ENCODE measurements at places on chromosomes 11 and 22. TPM values are rescaled to one million over a fixed set of nuclear protein-coding genes. Genes with fewer than 3 reads are reported as not detected.
A peak's percentile ranks its signal among the peaks of the same experiment; 100 is the strongest.

The PLAAT5 gene
- total RNA-seq = 0.15 TPM

The MS4A6A gene
- not detected for total RNA-seq

The ART1 gene
- total RNA-seq = not detected

The CTSW gene
- total RNA-seq = 13.2 TPM

The PNPLA3 gene
- total RNA-seq = 0.50 TPM

The ZNRD2 gene
- 51.1 TPM for total RNA-seq

DNA sequence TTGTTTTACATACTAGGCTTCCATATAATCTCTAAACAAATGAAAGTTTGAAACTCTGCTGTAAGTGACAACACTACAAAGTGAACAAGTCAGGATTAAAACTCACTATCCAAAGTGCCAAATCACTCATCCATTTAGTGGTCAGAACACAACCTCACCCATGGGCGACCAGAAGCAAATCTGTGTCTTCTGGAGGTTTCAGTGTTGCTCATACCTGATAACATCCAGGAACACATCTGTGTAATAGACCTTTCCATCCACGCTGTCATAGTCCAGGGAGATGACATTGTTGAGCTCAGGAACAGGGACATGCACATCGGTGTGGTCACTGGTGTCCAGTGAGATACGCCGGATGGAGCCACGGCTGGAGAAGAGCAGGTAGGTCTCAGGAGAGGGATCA lies 28.5 kb upstream of the CKAP5 start:
- H3K27me3 ChIP-seq = no peaks in the 10 kb centered on the region
- DNase-seq = no peak
- H3K4me1 ChIP-seq = no peaks in the 10 kb centered on the region
- H3K27ac ChIP-seq = no peak overlapping the region

DNA sequence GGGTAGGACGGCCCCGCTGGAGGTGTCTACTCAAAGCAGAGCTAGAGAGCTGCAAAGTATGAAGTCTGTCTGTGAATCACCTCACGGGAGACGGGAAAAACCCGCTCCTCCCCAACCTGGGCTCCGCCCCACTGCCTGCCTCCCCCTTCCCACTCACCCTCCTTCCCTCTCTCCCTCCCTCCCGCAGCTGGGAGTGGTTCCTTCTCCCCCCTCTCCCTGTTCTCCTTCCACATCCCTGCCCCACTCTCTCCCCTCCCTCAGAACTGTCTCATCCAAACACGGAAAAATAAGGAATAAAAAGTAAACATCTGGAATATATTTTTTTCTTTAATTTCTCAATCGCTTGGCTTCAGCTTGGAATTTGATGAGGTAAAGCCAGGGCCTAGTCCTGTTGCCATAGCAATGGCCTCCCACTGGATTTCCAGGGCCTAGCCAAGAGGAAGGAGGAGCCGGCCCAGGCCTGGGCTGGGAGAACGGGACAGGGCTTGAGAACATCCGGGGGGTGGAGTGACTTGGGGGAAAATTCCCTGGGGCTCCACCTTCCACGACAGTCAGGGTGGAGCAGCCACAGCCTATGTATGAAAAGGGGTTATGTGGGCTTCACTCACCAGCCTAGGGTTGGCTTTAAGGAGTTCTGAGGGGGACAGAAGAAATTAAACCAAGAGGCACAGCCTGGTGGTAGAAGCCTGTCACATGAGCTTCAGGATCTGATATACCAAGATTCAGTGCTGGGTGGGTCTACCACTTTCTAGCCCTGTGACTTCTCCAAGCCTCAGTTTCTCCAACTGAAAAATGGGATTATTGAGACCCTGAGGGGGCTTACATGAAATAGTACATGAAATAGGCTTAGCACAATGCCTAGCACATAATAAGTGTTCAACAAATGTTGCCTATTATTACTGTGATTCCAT lies 2.2 kb downstream of the TNKS1BP1 start:
- H3K4me3 ChIP-seq = peak overlapping the region; percentile 77
- peak; percentile 47 for DNase-seq
- H3K27me3 ChIP-seq = no peaks in the 10 kb centered on the region
- H3K27ac ChIP-seq = peak overlapping the region; percentile 39
- peaks cover 21% of the 10 kb centered on the region for H3K36me3 ChIP-seq
- peaks cover 35% of the 10 kb centered on the region for H3K4me1 ChIP-seq

DNA sequence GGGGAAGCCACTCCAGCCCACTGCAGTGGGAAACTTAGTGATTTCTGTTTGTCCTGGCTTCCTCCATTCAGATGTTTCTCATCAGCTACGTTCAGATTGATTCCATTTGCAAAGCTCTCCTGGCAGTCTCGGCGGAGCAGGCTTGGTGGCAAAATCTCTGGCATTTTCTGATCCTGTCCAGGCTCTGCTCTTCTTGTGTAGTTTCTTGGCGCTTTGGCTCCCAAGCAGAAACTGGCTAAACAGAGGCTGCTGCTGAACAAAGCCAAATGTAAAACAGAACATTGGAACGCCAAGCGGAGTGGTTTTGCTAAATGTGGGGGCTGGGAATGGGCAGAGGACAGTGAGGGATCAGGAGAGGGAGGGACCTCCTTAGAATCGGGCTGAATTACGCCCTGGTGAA lies 36.7 kb downstream of the ADAMTS8 start:
- no peak overlapping the region for H3K27ac ChIP-seq
- peaks cover 2% of the 10 kb centered on the region for H3K27me3 ChIP-seq
- H3K4me1 ChIP-seq = peaks cover 15% of the 10 kb centered on the region

- no peaks in the 10 kb centered on the region for H3K27me3 ChIP-seq
- peak overlapping the region; percentile 56 for H3K27ac ChIP-seq
- peaks cover 23% of the 10 kb centered on the region for H3K36me3 ChIP-seq
- H3K4me3 ChIP-seq = peak overlapping the region; percentile 97
- peaks cover 34% of the 10 kb centered on the region for H3K4me1 ChIP-seq
These were observed 687 bp downstream of the ZNF202 start for GRCh38 chr11:123740787-123741158.

GRCh38 chr11:71490044-71490730 lies 36.9 kb upstream of the KRTAP5-7 start:
- DNase-seq = no peak
- peaks cover 25% of the 10 kb centered on the region for H3K4me1 ChIP-seq
- peaks cover 57% of the 10 kb centered on the region for H3K36me3 ChIP-seq
- H3K27ac ChIP-seq = no peak overlapping the region

- peaks cover under 1% of the 10 kb centered on the region for H3K36me3 ChIP-seq
- DNase-seq = no peak
- no peak overlapping the region for H3K27ac ChIP-seq
- no peaks in the 10 kb centered on the region for H3K4me1 ChIP-seq
- no peak overlapping the region for H3K4me3 ChIP-seq
These were observed 16.3 kb upstream of the CABP2 start for GRCh38 chr11:67539550-67539949.

GRCh38 chr11:126355926-126356897 lies 726 bp downstream of the ST3GAL4 start:
- peak overlapping the region; percentile 74 for H3K4me3 ChIP-seq
- DNase-seq = peak; percentile 36
- peaks cover 5% of the 10 kb centered on the region for H3K36me3 ChIP-seq
- H3K27me3 ChIP-seq = no peaks in the 10 kb centered on the region

DNA sequence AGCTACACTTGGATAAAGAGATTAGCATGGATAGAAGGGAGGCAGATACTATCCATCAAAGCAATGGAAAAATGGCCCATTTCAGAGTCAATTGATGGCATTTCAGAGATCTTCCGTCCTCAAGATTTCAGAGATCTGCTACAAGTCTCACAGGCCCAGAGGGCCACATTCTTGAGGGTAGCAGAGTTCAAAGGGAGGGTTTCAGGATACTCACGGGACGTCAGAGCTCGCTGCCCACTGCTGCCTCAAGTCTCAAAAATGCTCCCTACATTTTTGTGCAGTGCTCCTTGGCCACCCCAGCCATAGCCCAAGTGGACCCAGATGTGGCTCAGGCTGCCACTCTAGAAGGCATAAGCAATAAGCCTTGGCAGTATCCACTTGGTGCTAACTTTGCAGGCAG lies 24.9 kb downstream of the RTL6 start:
- H3K27ac ChIP-seq = no peak overlapping the region
- peaks cover 4% of the 10 kb centered on the region for H3K27me3 ChIP-seq
- peaks cover 11% of the 10 kb centered on the region for H3K36me3 ChIP-seq
- H3K4me3 ChIP-seq = no peak overlapping the region
- no peak for DNase-seq

DNA sequence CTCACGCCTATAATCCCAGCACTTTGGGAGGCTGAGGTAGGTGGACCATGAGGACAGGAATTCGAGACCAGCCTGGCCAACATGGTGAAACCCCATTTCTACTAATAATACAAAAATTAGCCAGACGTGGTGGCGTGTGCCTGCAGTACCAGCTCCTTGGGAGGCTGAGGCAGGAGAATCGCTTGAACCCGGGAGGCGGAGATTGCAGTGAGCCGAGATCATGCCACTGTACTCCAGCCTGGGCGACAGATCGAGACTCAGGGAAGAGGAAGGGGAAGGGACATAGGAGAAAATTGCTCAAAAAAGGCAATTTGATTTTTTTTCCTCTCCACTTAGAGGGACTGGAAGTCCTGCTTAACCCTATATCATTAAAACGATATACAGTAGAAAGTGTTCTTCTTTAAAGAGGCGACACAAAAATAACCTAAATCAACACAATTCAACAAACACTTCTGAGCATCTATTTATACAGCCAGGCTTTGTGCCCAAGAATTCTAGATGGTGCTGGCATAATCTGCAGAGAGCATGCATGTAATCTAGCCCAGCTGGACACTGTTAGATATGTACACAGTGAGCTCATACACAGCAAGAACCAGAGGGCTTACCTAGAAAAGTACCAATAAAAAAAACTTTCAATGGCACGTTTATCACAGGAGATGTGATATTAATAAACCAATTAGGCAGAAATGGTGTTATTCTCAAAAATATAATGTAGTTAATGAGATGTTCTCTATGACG lies 20.9 kb upstream of the DENND5A start:
- H3K36me3 ChIP-seq = peaks cover 6% of the 10 kb centered on the region
- no peak overlapping the region for H3K27ac ChIP-seq
- no peak for DNase-seq
- H3K27me3 ChIP-seq = no peaks in the 10 kb centered on the region
- H3K4me3 ChIP-seq = no peak overlapping the region
- H3K4me1 ChIP-seq = peaks cover 13% of the 10 kb centered on the region

DNA sequence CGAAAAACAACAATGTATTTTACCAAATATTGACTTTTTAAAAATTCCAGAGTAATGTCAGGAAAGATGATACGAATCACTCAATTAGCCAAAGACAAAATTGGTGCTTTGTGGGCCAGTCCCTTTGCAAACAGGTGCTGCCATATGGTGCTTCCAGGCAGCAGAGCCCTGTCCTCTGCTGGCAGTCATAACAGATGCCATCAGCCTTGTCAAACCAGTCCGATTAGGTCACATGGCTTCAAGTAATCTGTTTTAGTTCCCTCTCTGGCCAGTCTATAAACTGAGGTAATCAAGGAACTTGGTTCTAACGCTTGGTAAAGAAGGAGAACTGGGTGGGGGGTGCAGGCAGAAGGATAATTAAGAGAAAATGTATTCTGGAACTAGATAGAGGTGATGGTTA lies 49.1 kb upstream of the CAPRIN1 start:
- peaks cover 5% of the 10 kb centered on the region for H3K4me1 ChIP-seq
- H3K36me3 ChIP-seq = no peaks in the 10 kb centered on the region
- no peak overlapping the region for H3K4me3 ChIP-seq
- no peak overlapping the region for H3K27ac ChIP-seq
- H3K27me3 ChIP-seq = peaks cover 19% of the 10 kb centered on the region
- DNase-seq = no peak

Data from activated CD4-positive, alpha-beta memory T cell treated with anti-CD3 and anti-CD28 coated beads for 36 hours (primary cell).